Activated naive CD4-positive, alpha-beta T cell treated with anti-CD3 and anti-CD28 coated beads, Interleukin-2, amount 50 U/mL, for 16 hours (primary cell): ENCODE measurements at places on chromosomes 1 and 21.

DNA sequence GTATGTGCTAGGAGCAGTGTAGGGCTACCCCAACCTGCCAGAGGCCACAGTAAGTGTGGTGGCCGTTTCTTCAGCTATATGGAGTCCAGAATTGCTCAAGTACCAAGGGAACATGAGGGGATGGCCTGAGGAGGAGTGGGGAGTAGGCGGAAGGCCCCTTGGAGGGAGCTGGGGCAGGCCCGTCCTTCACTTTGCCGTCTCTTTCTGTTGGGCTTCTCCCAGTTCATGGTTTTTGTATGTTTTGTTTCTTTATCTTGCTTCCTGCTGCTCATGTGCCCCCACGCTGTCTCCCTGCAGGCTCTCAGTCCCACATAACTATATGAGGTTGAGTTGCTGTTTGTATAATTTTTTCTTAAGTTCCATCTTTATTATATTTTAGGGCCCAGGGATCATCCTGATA is 5.9 kb upstream of the DPH2 start:
- no peak for DNase-seq

DNA sequence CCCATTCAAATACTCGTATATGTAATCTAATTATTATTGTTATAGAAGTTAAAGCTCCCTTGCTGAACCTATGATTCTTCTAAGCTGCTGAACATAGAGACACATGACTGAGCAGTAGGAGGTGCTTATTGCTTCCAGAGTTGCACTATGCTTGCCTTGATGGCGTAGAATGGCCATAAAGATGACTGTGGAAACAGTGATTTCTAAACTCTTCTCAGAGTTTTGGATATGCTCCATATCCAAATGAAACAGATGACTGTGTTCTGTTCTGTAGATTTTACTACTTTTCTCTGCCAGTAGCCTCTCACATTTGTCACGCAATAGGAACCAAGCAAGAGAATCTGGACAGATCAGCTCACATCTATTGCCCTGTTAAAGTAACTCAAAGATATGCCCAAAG is 88.1 kb upstream of the CACYBP start:
- no peak for DNase-seq

DNA sequence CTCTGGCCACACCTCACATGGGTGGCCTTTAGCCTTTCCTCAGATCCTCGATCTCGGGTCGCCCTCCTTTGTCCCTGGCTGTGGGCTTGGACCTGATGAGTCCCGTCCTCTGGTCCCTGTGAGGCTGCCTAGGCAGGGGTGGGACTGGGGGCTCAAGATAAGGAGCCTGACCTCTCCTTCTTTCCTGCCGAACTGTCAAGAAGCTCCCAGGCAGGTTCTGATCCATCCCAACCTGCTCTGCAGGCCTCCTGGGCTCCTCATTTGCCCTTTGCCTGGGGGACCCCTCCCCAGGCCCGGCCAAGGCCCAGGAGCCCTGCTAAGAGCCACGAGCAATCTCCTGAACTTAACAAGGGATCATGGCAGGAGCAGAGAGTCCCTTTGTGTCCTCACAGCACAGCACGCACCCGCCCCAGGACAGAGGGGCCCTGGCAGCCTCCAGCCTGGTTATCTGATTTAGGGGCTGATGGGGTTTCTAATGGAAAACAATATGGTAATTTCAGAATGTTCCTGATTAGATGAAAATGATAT is 82.4 kb upstream of the POU3F1 start:
- no peak for DNase-seq

DNA sequence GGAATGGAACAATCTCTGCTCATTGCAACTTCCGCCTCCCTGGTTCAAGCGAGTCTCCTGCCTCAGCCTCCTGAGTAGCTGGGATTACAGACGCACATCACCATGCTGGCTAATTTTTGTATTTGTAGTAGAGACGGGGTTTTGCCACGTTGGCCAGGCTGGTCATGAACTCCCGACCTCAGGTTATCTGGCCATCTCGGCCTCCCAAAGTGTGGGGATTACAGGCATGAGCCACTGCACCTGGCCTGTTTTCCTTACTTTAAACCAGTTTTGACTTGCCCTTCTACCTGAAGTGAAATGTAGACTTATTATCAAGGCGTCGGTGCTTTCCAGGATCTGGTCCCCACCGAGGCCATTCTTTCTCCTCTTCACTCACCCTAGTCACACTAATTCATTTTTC is 141.8 kb downstream of the DYRK1A start:
- no peak for DNase-seq

- DNase-seq = no peak
These were observed 59.5 kb upstream of the C1orf105 start for GRCh38 chr1:172360985-172361384.

- DNase-seq = no peak
These were observed 90.6 kb downstream of the HIVEP3 start for GRCh38 chr1:41827991-41828570.

- DNase-seq = no peak
These were observed 174.6 kb upstream of the CACYBP start for GRCh38 chr1:174825127-174825526.

- no peak for DNase-seq
These were observed 82.6 kb downstream of the ATF6 start for GRCh38 chr1:161848676-161849075.
